ENCODE measurements at places on chromosomes 2 and 18.

- no peak for DNase-seq
Measured at GRCh38 chr2:84286878-84287277, 172.2 kb downstream of the SUCLG1 start.

DNA sequence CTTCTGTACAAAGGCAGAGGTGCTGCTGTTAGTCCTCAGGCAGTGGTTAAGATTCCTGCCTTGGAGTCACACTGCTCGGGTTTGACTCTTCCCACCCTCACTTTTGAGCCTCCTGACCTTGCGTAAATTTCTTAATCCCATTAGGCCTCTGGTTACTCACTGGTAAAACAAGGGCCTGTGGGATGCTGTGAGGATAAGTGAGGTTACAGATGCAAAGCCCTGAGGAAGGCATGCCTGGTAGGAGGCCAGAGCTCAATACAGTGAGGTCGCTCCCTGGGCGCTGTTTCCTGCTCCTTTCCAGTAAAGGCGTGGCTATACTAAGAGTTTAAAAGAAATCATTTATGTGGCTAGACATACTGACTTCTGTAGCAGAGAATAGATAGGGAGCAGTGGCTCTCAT lies 127.5 kb upstream of the TMEM200C start:
- DNase-seq: no peak

DNA sequence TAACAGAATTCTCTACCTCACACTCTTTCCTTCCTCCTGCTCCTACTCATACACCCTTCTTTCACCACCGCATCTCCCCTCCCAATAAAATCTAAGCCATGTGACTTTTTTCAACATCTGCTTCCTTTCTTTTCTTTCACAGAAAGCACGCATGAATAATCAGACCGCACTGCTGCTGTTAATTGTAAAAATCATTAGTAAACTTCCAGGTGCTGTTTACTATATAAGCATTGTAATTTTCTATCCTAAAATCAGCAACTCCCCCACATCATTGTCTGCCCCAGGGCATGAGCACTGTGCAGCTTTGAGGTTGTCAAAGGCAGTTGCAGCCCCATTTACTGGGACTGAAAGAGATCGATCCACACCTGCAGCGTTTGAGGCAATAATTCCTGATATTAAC lies 782.6 kb upstream of the ID2 start:
- no peak for DNase-seq

GRCh38 chr2:138722316-138722715 lies 57.9 kb downstream of the NXPH2 start:
- DNase-seq: no peak

DNA sequence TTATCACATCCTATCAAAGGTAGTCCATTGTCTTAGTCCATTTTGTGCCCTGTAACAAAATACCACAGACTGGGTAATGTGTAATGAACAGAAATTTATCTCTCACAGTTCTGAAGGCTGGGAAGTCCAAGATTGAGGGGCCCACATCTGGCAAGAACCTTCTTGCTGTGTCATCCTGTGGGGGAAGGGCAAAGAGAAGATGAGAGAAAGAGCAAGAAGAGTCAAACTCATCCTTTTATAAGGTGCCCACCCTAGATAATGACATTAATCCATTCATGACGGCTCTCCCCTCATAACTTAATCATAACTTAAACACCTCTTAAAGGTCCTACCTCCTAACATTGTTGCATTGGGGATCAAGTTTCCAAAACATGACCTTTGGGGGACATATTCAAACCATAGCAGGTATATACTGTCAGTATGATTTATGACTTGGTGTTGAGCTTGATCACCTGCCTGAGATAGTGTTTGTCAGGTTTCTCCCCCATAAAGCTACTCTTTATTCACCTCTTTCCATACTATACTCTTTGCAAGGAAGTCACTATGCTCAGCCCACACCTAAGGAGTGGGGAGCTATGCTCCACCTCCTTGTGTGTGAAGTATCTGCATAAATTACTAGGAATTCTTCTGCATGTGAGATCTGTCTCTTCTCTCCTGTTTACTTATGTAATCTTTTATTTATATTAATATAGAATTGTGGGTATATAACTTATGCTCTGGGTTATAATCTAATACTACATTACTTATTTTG lies 5.2 kb upstream of the MAP3K2 start:
- DNase-seq: no peak

DNA sequence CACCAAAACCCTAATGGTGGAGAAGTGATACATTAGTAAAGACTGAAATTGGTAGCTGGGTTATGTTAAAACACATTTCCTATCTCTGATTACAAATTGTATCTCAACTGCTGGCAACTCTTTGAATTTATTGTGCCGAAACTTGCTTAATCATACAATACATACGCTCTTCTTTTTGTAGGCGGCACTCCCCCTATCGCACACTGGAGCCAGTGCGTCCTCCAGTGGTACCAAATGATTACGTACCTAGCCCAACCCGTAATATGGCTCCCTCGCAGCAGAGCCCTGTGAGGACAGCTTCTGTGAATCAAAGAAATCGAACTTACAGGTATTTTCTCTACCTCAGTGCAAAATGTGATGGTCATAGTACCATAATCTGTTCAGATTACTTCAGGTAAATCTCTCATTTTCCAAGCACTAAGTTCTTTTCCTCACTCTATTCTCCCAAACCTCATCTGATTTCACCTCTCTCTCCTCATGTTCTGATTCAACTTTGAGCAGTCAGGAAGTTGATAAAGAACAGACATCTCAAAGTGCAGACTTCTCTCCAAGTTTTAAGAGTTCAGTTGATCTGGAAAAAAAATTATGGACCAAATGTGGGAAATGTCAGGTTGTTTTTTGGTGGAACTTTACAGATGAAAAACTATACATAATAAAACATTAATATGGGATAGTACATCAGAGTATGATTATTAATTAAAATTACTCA lies 66.5 kb downstream of the ABI2 start:
- no peak for DNase-seq
